NT2/D1 (cell line): ENCODE measurements at places on chromosomes 12 and 14.

- no peak for DNase-seq
Measured at GRCh38 chr12:124422142-124422569, 127.3 kb downstream of the RFLNA start.

DNA sequence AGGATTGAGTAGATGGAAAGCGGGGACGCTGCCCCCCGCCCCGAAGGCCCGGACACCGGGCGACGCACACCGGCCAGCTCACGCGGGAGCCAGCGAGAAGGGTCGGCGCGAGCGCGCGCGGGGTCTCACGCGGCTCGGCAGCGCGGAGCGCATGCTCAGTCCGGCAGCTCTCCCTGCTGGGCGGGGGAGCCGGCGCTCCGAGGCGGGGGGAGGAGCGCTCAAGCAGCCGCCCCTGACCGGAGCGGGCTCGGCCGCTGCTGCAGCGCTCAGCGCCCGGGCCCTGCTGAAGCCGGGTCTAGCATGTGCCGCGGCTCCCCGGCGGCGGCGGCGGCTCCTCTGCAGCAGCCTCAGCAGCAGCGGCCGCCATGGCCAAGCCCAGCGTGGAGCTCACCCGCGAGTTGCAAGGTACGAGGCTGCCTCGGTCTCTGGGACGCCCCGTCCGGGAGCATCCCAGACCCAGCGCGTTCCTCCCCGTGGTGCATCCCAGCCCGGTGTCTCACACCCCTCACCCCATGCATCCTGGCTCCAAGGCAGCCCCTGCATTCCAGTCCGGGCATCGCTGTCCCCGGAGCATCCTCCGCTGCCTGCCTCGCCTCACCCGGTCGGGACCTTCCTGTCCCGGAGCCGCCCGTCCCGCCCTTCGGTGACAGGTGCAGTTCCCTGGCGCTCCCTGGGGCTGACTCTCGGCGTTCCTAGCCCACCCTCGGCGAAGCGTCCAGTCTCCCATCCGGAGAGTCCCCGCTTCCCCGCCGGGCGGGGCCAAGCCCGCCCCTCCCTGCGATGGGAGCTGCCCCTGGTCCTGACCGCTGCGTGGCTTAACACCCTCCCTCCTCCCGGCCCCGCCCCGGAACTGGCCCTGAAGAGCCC, at the start of gene CARMIL3:
CARMIL3 (plus strand) TSS at position 221 of the 867 bp plus-strand sequence; CDS start at position 366, 145 bp downstream.
- no peak for DNase-seq

DNA sequence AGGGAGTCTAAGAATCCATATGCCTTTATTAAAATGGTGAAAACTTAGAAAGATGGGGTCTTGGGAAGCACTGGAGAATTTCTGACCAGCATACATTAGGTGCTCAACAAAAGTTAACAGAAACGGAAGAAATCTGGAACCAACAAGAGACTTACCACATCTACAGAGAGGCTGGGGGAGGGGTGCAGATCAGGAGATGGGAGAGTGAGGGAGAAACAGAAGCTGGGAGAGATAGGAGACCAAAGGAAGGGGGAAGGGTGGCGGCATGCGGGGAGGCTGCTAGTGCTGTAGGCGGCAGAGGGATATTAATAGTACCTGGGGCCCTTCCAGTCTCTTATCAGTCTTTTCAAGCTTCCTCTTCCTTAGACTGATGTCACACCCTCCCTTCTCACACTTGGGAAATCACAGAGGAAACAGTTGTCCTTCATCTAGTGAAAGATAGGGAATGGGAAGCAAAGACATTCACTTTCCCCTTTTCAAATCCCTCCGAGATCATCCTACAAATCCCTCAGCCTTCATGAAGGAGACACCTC, 18.1 kb downstream of the ZBTB39 start:
- no peak for DNase-seq

GRCh38 chr12:114404926-114405518, 922 bp downstream of the TBX5 start:
- no peak for DNase-seq

GRCh38 chr14:65346895-65347294, 65.6 kb upstream of the FUT8 start:
- DNase-seq, result no peak

GRCh38 chr14:37171678-37172023, 755 bp downstream of the SLC25A21 start:
- no peak for DNase-seq

DNA sequence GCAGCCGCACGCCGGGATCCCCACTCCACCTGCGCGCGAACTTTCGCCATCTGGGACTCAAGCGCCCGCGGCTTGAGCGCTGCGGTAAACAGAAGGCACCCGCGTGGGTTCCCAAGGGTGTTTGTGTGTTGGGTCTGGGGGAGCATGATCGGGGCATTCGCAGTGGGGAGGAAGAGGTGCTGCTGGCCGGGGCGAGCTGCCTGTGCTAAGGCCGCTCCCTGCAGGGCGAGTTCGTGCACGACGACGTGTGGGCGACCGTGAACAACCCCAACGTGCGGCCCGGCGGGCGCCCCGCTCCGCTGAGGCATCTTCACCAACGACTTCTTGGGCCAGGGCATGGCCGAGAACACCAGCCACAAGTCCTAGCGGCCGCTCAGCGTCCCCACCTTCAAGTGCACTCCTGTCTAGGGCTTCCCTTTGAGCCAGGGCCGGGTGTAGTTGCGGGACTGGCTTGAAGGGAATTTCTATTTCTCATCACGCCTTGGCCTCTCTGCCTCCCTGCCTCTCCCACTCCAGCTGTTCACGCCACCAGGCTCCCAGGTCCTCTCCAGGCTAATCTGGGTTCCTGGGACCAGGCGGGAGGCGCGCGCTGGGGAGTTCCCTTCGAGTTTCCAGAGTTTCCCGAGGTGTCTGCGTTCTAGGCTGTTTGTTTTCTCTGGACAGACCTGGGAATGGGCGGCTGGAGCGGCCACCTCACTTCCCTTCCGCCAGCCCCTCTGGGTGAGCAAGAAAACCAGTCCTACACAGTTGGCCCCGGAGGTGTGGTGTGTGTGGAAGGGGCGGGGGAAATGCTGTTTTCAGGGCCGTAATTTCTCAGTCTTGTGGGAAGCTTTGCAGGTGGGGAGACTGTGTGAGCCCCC, 417.8 kb upstream of the TMTC1 start:
- no peak for DNase-seq

DNA sequence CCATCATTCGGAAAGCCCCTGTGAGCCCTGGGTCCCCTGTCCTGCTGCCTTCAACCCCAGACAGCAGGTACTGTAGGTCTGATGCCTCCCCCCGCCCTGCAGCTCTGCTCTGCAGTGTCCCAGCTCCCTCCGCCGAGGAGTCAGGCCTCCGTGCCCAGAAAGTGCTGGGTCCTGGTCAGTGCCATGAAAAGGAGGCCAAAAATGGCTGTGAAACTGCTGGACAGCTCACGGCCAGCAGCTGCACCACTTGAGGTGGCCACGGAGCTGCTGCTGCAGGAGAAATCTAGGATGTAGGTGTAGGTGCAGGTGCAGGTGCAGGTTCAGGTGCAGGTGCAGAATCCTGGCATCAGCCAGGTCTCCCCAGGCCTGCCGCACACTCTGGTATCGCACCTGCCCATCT, 196.1 kb downstream of the SLC15A4 start:
- no peak for DNase-seq

DNA sequence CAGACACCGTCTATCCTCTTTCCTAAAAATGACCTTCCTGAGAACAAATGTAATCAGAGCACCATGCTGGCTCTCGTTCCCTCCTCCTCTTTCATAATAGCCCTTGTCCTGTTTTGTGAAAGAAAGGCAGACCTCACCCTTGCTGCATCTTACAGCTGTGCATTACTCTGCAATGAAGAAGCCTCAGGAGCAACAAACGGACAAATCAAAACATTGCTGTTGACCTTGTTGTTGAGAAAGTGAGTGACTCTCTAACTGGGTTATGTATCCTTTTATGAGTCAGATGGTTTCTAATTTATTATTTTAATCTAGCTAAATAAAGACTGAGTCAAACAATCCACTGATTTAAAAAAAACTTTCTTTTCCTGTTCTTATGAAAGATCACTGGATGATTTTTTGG, 180.9 kb downstream of the RPS29 start:
- no peak for DNase-seq

- DNase-seq, result no peak
Measured at GRCh38 chr12:120075034-120075616, 41.4 kb downstream of the RAB35 start.

DNA sequence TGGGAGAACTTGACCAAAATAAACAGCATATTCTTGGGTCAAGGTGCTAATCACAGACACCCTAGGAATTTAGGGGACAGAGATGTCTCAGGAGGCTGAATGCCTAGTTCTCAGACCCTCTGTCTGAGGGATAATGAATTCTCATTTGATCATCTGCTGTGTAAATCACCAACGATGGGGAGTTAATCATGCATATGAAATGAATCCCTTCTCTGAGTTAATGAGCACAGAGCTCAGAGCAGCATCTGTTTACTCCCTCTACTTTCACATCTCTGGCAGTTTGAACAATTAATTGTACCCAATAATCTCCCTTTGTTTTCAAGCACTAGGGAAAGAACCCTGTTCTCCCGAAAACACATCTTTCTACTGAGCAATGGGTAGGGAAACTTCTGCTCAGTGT, 129.4 kb upstream of the SRRM4 start:
- no peak for DNase-seq

GRCh38 chr14:79465651-79466050, 745.7 kb downstream of the DIO2 start:
- DNase-seq, result no peak

GRCh38 chr14:61670576-61670975, 24.7 kb upstream of the HIF1A start:
- no peak for DNase-seq

DNA sequence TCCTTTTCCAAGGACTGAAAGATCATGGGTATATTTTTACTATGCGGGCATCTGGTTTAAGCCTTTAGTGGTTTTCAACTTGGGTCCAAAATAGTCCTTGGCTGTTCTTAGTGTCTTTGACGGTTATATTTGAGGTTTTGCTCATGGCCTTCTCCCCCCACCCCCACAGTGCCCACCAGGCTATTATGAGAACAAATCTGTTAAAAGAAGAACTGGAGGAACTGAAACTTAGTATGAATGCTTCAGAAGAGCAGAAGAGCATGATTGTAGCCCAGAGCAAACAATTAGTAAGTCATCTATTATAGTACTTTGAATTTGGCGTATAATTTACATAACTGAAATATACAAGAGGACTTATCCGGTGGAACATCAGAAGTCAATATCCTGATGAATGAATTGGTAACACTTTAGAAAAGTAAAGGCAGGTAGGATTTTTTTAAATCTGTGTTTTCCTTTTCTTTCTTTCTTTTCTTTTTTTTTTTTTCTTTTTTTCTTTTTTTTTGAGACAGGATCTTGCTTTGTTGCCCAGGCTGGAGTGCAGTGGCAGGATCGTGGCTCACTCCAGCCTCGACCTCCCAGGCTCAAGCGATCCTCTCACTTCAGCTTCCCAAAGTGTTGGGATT, 71.8 kb upstream of the BCAT1 start:
- no peak for DNase-seq

- DNase-seq, result no peak
Measured at GRCh38 chr14:96079066-96079465, 39.9 kb downstream of the C14orf132 start.

DNA sequence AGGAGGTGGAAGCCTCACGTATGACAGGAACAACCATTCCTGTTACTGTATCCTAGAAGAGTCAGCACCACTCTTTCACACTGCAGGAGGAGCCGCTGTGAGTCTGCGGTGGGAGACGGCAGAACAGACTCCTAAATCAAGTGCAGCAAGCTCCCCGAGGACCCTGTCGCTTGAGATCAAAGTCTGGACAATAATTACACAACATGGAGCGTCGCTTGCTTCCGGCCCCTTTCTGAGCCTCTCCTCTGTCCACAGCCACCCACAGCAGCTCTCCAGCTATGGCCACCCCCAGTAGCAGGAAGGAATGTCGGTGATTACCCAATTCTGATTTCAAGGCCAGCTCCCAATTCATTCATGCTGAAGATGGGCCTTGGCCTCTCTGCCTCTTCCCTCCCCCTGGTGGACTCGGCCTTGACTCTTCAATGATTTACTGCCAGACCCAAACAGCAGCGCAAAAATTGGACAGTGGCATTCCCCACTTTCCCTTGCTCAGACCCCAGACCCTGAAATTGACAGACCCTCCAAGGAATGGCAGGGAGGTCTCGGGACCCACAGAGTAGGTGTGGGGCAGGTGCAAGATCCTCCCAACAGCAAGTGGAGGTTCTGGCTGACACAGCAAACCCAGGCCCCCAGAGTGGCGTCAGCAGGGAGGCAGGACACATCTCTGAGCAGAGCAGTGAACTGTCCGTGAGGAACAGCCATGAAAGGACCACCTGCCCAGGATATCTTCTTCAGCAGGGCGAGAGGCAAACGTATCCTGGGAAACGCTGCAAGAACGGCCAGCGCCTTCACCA, 272.7 kb upstream of the DIO3 start:
- DNase-seq, result no peak

- no peak for DNase-seq
Measured at GRCh38 chr14:76168531-76168930, 16.8 kb downstream of the GPATCH2L start.

DNA sequence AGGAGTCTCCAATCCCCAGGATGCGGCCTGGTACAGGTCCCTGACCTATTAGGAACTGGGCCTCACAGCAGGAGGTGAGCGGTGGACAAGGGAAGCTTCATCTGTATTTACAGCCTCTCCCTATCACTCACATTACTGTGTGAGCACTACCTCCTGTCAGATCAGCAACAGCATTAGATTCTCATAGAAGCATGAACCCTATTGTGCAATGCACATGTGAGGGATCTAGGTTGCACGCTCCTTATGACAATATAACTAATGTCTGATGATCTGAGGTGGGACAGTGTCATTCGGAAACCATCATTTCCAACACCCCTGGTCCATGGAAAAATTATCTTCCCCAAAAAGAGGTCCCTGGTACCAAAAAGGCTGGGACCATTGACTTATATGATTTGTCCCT, 1000.5 kb downstream of the FLRT2 start:
- DNase-seq, result no peak

GRCh38 chr12:76201758-76202157, 117.3 kb upstream of the NAP1L1 start:
- no peak for DNase-seq

DNA sequence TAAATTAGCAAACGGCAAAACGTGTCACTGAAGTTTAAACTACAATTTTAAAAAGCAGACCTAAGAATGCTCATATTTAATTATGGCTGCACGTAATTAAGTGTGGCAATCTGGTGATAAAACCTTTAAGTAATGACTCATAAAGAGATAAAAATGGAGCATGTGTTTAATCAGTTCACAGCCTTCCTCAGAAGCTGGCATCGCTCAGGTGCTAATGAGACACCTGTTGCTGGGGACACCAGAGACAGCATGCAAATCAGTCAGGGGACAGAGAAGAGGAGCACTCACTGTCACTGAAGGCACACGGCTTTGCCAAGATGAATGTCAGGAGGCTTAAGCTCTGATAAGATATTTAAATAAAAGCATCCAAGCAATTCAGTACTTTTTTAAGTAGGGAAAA, 840.3 kb downstream of the GALC start:
- DNase-seq, result no peak

- no peak for DNase-seq
Measured at GRCh38 chr14:101239065-101239464, 322.2 kb upstream of the DIO3 start.
